NCI-H1417 (cell line): ENCODE measurements at places on chromosomes 13 and 19.
A peak's percentile ranks its signal among the peaks of the same experiment; 100 is the strongest.

DNA sequence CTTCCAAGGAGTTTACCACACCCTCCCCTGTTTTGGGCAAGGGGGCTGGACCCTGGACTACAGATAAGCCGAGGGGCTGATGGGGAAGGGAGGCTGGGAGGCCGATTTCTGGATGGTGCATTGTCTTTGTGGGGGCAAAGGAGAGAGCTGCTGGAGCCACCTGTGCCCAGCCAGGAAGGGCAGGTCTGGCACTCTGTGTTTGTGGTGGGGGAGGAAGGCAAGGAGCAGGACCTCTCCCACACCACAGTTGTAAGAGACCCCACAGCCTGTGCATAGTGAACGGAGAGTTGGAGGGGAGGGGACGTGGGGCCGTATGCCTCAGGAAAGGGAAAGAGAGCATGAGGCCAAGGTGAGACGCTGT, 16.0 kb upstream of the PRR19 start:
- no peak for DNase-seq

GRCh38 chr13:59691501-59692066, 472.1 kb downstream of the DIAPH3 start:
- DNase-seq = no peak

DNA sequence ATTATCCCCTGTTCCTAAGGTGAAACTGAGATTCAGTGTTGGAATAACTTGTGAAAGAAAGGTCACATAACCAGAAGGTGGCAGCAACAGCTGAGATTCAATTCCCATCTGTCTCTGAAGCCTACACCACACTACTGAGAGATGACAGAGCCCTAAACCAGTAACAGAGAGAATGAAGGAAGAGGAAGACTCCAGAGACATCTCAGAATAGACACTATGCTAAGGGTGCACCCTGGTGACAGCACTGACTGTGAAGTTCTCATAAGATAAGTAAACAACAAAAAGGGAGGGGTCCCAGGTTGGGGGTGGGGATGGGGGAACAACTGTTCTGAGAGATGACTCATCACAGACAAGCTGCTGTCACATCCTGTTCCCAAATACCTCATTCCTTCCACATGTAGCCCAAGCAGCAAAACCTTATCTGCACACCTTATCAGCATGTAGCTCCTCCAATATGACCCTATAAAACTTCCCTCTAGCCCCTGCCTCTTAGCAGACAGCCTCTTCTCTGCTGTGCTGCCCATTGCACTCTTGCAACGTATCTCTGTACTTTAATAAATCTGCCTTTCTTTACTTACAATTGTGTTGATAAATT, 46.5 kb downstream of the UTP14C start:
- DNase-seq = peak; percentile 47

DNA sequence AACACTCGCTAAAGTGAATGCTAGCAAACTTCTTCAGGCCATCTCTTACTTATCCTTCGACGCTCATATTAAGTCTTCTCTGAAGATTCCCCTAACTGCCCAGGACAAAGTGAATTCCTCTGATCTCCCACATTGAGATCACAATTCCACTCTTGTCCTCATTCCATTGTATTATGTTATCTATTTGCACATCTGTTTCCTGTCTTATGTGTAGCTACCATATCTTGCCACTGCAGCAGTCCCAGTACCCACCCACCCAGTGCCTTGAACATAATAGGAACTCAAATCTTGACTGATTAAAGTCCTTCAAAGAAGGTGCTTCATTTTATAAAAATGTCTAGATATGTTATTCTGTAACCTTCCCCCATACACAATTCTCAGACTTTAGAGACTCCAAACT, 702.3 kb downstream of the DIAPH3 start:
- DNase-seq = no peak

GRCh38 chr19:1913781-1914577, 8.8 kb downstream of the ADAT3 start:
- no peak for DNase-seq

GRCh38 chr13:111219280-111219679, 101.2 kb upstream of the TEX29 start:
- DNase-seq = no peak

GRCh38 chr13:33763021-33763420, 54.9 kb upstream of the RFC3 start:
- DNase-seq = no peak

DNA sequence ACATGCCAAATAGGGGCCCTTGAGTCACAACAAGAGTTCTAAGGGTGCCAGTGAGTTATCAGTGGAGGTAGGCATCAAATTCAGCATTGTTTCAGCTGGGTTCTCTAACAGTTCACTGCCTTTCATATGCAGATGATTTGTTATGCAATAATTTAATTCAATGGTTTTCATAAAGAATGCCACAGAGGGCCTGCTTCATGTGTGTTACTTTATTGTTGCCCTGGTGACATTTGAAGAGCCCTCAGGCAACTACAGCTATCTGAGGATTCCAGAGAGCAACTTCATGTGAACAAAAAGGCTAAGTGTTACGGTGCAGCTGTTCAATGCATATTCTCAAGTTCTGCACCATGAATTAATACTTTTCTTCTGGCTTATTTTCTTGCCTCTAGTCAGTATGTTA, 43.1 kb upstream of the STARD13 start:
- DNase-seq = peak; percentile 51

DNA sequence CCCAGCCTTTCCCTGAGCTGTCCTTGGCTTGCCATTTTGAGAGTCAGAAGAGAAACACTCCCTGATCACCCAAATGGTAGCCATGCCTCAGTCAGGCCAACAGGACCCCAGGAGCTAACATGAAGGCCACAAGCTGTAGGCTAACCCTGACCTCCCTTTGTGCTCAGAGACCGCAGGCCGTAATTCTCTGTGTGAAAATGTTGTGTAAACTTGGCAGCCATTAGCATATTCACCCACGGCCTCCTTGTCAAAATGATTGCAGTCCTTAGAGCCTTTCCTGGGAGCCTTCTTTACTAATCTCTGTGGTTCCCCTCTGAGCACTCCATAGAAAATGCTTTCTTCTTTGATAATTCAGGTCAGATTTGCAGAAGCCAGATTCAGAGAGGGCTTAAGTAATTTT, 418.9 kb downstream of the COG6 start:
- DNase-seq = no peak

DNA sequence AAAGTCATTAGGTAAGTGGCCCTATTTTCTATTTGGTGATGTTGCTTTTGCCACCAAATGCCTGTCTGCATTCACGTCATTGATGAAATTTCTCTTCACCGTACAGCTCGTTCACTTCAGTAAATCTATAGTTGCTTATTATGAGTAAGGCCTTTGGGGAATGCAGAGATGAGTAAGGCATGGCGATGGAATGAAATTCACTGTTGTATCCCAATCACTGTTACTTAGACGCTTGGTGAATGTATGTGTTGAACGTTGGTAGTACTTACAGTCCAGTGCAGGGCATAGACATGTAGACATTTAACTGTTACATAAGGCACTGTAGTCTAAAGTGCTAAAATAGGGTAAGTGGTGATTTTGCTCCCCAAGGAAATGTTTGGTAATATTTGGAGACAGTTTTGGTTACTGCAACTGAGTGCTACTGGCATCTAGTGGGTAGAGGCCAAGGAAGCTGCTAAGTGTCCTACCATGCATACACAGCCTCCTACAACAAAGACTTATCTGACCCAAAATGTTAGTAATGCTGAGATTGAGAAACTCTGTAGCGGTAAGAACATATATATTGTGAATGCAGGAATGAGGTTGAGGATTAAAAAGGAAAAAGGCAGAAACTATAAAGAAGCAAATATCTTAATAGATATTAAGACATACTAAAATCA, 5.8 kb downstream of the AKAP11 start:
- no peak for DNase-seq

GRCh38 chr19:47661161-47661560, 52.1 kb upstream of the EHD2 start:
- DNase-seq = no peak

GRCh38 chr19:49497047-49497788, 984 bp downstream of the RPS11 start:
- DNase-seq = no peak

GRCh38 chr19:19748249-19748938, 15.5 kb upstream of the ZNF14 start:
- no peak for DNase-seq

DNA sequence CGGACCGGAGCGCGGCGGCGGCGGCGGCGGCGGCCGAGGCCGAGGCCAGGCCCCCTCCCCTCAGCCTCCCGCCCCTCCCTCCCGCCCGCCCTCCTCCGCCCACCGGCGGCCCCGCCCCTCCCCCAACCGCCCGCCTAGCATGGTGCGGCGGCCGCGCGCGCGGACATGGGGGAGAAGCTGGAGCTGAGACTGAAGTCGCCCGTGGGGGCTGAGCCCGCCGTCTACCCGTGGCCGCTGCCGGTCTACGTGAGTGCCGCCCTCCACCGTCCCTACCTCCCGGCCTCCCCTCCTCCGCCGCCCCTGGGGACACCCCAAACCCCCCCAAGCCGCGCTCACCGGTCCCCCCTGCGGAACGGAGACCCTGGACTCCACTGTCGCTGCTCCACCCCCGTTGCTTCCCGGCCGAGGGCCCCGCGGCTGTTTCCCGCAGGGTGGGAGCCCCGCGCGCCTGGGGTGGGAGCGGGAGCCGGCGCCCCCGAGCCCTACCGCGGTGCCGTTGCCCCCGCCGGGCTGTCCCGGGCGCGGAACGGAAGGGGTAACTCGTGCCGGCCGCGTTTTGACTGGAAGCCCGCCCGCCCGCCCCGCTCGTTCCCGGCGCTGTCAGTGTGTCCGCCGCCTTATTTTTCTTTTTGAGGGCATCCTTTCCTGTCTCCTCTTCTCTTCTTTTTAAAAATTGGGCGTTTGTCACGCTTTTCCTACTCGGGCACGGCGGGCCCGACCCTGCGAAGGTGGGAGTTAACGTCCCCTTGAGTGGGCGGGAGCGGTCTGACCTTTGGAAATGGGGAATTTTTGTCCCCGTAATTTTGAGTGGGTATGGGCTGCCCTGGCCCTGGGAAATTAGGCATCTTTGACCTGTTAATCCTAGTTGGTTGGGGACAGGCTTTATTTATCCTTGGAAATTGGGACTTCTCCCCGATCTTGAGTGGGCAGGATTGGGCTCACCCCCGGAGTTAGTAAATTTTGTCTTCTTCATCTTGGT, 576 bp downstream of the DOT1L start:
- DNase-seq = no peak

GRCh38 chr13:31978021-31978420, 53.6 kb upstream of the FRY start:
- DNase-seq = no peak

GRCh38 chr13:98846986-98847385, 94.5 kb upstream of the SLC15A1 start:
- no peak for DNase-seq

GRCh38 chr13:93716623-93717022, 490.0 kb downstream of the GPC6 start:
- DNase-seq = no peak

- no peak for DNase-seq
Observed at GRCh38 chr19:49766930-49767299, at the start of gene AP2A1. Gene AP2A1, plus strand, starts transcription at chr19:49767001. Its CDS starts 133 bp downstream, at chr19:49767134.

GRCh38 chr19:13806728-13807127, 11.5 kb downstream of the ZSWIM4 start:
- no peak for DNase-seq

GRCh38 chr13:90868321-90868920, 479.1 kb upstream of the MIR17HG start:
- peak; percentile 65 for DNase-seq

DNA sequence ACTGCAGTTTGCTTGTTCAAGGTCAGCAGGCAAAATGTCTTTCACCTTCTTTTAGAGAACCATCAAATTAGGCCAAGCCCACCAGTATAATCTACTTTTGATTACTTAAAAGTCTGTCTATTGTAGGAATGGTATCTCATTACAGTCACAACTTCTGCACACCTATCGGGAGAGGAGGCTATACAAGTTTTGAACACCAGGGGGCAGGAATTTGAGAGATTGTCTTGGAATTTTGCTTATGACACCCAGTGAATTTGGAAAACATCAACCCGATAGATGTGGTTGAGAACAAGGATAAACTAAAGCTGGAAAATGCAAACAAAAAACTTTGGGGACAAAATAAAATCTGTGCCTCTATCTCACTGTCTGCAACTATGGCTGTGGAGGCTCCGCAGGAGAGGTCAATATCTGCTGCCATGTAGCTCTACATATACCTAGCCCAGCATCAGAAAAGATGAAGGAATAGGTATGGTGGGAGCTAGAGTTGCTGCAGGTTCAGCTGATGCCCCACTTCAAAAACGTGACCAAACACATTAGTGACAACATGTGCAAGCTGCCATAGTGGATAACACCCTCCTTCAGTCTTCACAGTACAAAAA, 1299.2 kb upstream of the SPRY2 start:
- DNase-seq = no peak

DNA sequence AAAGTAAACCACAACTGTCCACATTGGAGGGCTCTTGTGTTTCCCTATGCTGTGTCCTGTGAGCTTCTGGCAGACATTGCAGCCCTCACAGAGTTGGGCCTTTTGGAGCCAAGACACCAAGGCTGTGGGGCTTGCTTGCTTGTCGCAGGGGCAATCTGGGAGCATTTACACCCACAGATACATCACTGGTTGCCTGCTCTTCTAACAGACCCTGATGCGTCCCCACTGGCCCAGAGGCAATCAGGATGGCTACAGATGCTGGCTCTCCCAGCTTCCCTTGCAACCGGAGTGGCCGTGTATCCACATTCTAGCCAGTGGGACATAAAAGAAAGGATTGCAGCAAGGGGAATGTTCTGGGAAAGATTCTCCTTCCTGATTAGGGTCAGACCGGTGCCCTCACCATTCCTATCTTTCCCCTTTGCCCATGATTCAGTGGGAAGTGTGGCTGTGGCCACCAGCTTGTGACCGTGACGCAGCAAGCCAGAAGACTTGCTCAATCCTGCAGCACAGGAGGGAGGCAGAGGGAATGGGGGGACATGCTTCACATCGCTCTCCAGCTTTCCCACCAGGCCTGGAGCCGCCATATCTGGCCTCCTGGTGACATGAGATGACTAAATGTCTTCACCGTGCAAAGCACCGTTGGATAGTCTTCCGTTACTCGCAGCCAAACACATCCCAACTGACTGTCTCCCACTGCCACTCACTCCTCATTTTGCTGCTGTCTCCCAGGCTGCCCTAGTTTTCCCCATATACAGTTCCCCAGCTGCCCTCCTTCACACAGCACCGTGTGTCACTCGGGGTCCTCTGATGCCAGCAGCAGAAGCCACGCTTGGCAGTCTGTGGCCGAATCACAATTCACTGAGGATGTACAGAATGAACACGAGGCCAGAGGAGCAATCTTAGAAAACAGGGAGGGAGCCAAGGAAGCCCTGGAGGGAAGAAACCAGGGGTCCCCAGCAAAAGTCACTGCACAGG, 151.0 kb downstream of the DPF1 start:
- no peak for DNase-seq
